ENCODE measurements at places on chromosomes 7 and 10. TPM values are rescaled to one million over a fixed set of nuclear protein-coding genes. Genes with fewer than 3 reads are reported as not detected.

Gene PAPOLB
- polyA plus RNA-seq, result 0.12 TPM

GRCh38 chr7:105389889-105390288 lies 1.2 kb upstream of the SRPK2 start:
- DNase-seq, result no peak

Gene EPHB6
- polyA plus RNA-seq, result 19.0 TPM

GRCh38 chr10:77082601-77083252 lies 554.9 kb downstream of the KCNMA1 start:
- DNase-seq, result no peak

- no peak for DNase-seq
These were observed 37.7 kb downstream of the SNX13 start for GRCh38 chr7:17902599-17902998.

Gene NCF1
- polyA plus RNA-seq, result 2.0 TPM

DNA sequence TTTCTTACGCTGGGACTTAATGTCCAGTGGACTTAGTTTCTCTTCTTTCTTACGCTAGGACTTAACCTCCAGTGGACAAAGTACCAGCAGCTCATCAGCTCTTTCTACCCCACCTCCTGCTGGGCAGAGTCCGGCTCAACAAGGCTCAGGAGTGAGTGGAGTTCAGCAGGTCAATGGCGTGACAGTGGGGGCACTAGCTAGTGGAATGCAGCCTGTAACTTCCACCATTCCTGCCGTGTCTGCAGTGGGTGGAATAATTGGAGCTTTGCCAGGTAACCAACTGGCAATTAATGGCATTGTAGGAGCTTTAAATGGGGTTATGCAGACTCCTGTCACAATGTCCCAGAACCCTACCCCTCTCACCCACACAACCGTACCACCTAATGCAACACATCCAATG lies 199.7 kb downstream of the MLLT10 start:
- DNase-seq, result no peak

Gene WDR86
- polyA plus RNA-seq, result 34.6 TPM

Gene SLC26A4
- polyA plus RNA-seq, result 3.0 TPM

DNA sequence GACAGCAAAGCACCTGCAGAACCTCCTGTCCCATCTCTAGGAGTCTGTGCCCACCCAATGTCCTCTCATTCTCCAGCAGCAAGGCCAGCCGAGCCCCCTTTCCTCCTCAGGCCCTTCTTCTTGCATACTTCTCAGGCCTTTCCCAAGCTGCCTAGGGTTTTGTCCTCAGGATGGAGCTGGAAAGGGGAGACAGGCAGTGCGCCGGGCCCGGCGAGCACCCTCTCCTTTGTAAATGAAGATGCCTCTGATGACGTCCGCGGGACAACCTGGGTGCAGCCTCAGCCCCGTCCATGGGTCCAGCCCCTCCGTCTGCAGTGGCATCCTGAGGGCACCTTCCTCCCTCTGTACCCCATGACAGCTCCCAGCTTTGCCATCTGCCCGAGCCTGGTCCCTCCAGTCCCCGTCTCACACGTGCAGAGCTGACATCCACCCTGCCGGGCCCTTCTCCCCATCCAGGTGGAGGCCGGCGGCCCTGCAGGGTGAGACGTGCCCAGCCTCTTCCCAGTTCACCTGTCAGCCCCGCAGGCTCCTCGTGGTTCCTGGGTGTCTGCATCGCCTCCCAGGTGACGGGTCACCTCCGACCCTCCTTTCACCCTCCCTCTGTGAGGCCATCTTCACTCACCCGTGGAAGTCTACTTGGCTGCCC lies 36.4 kb downstream of the JAKMIP3 start:
- DNase-seq, result no peak

Measured in left renal pelvis (tissue), 4 donors.